ENCODE measurements at places on chromosomes 6 and 20. TPM values are rescaled to one million over a fixed set of nuclear protein-coding genes. Genes with fewer than 3 reads are reported as not detected.

DNA sequence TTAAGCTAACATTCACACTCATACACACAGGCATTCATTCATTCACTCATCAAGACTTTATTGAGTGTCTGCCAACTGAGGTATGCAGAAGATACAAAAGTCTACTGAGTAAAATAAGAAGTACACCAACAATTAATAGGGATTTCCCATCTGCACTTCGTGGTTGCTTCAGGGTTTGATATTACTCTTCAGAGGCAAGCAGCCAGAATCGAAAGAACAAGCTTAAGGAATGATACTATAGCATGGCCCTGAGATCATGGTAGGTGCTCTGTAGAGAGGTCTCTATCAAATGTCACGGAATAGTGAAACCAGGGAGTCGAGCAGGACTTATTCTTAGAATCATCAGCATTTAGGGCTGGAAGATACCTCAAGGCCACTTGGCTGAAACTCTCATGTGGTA is 135.4 kb downstream of the NRN1 start:
- no peak for DNase-seq

DNA sequence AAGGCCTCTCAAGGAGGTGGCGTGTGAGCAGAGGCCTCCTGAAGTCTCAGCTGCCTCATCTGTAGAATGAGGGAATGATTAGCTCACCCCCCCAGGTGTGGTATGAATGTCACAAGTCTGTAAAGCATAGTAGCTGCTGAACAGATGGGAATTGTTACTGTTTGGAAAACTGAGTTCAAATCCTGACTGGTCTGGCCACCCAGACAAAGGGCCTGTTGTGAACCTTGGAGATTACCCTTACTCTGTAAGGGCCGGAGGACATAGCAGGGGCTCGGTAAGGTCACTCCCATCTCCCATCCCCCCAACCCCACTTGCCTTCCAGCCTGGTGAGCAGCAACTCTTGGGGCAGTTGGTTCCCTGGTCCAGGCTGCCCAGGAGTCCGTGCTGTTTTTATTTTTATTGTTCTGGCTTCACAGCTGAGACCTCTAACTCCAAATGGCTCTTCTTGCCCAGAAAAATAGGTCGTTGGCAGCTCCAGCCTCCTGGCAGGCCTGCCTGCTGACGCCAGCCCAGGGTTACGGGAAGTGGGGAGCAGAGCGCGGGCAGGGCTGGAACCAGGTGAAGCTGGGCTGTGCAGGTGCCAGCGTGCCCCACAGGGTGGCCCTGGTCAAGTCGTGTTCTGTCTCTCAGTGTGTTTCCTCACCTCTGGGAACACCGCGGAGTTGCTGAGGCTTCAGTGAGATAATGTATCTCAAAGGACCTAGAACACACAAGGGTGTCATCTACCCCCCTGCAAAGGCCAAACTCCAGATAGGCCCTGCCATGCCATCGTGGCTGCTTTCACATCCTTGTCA is 4.5 kb upstream of the SIRPA start:
- no peak for DNase-seq

DNA sequence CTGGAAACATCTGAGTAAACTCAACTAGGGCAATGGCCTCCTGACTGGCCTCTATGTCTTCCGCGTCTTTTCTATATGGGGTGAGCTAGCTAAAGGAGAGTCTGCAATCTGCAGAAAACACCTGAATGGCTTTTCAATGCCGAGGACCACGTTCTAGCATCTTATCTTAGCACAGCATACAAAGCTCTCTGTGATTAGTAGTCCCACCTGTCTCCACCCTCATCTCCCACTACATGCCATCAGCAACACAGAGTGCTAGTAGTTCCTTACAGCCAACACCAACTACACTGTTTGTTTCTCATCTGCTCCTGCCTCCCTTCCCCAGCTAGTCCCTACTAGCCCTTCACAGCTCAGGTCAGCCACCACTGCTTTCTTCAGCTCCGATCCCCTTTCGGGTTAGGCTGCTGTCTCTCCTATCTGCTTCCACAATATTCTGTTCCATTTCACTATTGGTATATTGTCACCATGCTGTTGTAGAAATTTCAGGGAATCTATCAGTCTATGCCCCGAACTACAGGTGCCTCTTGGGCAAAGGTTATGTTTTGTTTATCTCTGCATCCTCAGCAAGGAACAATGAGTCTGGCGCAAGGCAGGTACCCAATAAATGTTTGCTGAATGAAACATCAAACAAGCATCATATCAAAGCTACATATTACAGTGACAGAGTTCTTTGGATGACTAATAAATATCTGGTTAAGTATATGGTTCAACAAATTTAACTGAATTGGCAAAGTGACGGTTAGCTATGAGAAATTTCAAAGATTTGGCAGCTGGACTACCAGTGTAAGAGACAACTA is 12.2 kb downstream of the LYRM4 start:
- DNase-seq = no peak

The SPDEF gene
- 0.67 TPM for total RNA-seq
